Neural progenitor cell (in vitro differentiated cells): ENCODE measurements at places on chromosomes 12 and 14.

- peak; percentile 81 for DNase-seq
Measured at GRCh38 chr12:12349711-12350665, at the start of gene MANSC1. Gene MANSC1, minus strand, starts transcription at chr12:12350242. Its CDS starts 6,928 bp downstream, at chr12:12343314.

- no peak for DNase-seq
Measured at GRCh38 chr12:34335819-34336262, 313.5 kb downstream of the ALG10 start.

- no peak for DNase-seq
Measured at GRCh38 chr12:101968770-101969169, 91.4 kb downstream of the DRAM1 start.

- no peak for DNase-seq
Measured at GRCh38 chr12:25056486-25057130, 107.7 kb upstream of the BCAT1 start.

GRCh38 chr14:67523764-67524633, 9.1 kb upstream of the PLEKHH1 start:
- DNase-seq: no peak

- DNase-seq: no peak
Measured at GRCh38 chr14:101358320-101359125, 202.8 kb upstream of the DIO3 start.

DNA sequence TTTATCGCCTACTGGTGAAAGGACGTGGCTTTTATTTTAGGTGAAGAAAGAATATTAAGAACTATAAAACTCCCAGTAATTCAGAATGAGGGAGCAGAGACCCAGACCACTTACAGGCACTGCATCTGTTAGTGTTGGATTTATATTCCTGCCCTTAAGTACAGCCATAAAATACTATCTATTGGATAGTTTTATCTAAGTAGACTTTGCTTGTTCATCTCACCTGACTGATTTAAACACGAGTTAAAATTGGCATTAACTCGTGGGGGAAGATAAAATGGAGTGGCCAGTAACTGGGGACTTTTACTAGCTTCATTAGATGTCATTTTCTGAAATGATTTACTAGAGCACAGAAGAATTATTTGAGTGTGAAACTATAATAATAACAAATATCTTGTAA, 1377.5 kb upstream of the TMEM132C start:
- no peak for DNase-seq

DNA sequence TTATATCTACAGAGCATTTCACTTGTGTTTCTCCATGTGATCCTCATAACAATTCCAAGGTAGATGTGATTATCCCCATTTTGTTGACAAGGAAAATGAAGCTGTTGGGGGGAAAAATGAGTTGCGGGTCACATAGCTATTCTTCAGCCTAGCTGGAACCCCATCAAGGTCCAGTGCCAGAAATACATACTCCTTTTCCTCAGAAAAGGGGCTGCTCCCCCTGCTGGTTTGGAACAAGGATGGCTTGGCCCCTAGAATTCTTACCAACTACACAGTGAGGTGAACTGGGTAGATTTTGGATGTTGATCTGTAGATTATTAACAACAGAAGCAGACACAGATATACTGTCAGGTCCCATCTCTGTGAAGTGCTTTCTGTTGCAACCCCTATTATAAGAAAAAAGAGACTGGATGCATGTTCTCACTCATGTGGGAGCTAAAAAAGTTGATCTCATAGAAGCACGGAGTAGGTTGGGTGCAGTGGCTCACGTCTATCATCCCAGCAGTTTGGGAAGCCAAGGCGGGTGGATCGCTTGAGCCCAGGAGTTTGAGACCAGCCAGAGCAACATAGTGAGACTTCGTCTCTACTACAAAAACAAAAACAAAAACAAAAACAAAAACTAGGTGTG, 8.9 kb downstream of the IKZF4 start:
- peak; percentile 79 for DNase-seq

- no peak for DNase-seq
Measured at GRCh38 chr12:41762691-41763090, 382.0 kb downstream of the GXYLT1 start.

DNA sequence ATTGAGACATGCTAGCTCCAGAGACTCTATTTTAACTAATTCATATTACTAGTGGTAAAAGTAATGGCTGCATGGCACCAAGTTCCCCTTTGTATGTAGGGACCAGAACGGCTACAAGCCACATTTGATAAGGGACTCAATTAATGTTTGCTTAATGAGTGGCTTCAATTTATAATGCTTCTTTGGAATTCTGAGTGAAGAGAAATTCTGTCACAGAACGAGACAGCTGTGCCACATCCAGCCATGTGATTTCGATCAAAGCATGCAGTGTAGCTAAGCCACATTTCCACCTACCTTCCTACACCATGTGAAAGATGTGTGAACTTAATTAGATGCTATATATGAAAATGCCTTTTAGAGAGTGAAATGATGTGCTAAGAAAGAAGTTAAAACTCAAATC, 217.4 kb downstream of the ACSS3 start:
- DNase-seq: no peak

GRCh38 chr12:62438098-62438692, 28.4 kb upstream of the MON2 start:
- peak; percentile 69 for DNase-seq

- DNase-seq: no peak
Measured at GRCh38 chr12:34625116-34625515, 602.8 kb downstream of the ALG10 start.

- no peak for DNase-seq
Measured at GRCh38 chr12:40058721-40059190, 47.1 kb downstream of the SLC2A13 start.

DNA sequence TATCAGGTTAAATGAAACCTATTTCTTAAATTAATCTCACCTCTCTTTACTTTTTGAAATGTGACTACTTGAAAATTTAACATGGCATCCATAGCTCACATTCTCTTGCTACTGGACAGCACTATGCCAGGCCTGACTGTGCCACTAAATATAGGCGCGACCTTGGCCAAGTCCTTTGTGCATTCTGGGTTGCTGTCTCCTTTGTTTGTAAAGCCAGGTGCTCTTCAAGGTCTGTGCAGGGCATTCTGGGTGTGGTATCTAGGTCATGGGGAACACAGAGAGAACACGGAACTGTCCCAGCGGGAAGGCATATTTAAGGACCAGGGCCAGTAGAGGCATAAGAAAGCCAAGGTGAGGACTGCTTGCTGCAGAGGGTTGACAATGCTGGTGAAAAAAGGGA, 121.2 kb downstream of the ZNF664 start:
- no peak for DNase-seq

GRCh38 chr12:4227046-4227445, 46.5 kb upstream of the CCND2 start:
- no peak for DNase-seq

DNA sequence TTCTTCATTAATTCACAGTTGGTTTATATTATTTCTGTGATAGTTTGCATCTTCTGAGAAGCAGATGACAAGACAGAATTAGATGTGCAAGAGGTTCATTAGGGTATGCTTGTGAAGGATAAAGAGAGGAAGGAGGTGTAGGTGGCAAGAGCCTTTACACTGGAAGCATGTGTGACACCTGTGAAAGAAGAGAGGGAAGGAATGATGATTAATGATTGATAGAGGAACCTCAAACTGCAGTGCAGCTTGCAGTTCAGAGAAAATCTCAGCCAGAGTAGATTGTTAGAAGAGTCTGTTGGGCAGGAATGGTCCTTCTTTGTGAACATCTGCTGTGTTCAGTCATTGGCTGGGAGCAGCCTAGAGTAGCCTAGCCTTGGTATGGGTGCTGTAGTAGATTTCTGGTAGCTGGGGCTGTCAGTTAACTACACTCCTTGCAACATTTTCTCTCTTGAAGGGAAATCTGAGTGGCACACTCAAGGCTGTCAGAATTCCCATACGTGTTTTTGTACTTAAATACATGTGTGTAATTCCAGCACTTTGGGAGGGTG, 9.0 kb downstream of the RCOR1 start:
- no peak for DNase-seq

DNA sequence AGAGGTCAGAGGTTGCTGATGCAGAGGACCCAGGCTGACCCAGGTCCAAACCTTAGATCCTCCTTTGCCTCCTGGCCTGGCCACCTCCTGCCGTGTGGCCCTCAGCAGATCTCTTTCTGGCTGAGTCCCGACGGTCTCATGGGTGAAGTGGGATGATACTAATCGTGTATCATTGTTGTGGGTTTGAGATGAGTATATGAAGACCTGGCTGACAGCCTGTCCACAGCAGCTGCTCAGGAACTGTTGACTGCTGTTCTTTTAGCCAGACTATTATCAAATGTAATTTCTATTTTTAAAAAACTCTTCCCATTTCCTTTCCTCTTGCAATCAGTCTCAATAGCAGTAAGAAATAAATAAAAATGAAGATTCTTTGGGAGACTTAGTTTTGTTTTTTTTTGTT, 45.6 kb downstream of the ANKRD9 start:
- DNase-seq: no peak

GRCh38 chr14:97846156-97846555, 1049.0 kb downstream of the VRK1 start:
- DNase-seq: no peak

- DNase-seq: no peak
Measured at GRCh38 chr12:65695113-65695865, 129.0 kb upstream of the HMGA2 start.

DNA sequence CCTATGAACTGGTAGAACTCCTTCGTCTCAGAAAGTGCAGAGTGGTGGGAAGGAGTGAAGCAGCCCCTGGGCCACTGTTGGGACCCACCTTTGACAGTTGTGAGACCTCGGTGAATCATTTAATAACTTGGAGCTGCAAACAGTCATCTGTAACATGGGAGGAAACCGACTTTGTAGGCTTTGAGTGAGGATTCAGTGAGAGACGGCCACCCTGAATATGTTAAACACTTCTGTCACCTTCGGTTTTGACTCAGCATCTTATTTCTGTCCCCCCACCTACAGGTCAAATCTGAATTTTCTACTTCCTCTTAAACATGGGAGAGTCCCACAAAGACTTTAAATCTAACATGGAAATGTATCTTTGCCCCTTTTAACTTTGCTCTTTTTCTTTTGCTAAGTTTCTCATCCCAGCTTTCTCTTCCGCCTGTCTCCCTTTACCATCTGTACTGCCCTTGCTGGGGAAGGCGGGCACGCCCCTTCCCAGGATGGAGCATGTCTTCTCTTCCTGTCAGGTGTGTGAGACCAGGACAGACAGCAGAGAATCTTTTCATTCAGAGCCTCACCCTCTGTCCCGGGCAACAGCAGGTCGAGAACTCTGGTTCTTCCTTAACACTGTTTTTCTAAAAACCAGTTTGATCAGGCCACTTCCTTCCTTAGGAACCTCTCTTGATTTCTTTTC, 37.1 kb downstream of the ZC3H14 start:
- no peak for DNase-seq

- DNase-seq: no peak
Measured at GRCh38 chr12:26627335-26627734, 205.7 kb downstream of the ITPR2 start.

GRCh38 chr12:108831309-108831991, 25.9 kb downstream of the SSH1 start:
- no peak for DNase-seq

DNA sequence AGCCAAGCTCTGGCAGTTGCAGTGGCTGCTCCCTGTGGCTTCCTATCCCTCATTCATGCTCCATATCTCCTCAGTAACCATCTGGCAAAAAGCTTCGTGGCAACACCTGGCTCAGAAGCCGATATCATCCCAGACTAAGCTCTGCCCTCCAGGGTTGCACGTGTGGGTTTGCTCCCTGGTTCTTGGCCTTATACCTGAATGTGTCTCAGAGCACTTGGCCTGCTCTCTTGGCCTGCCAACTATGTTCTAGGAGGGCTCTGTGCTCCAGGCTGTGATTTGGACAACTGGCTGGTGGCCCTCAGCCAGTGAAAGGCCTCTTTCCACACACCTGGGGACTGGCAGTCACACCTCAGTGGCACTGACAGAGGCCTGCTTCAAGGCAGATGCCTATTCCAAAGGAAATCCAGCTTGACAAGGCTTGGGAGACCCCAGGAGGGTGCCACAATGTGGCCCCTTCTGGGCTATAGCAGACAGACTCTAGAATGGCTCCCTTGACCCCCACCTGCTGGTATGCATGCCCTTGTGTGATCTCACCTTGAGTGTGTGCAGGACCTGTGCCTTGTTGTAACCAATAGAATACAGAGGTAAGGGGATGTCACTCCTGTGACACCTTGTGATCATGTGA, 10.5 kb downstream of the PLD4 start:
- no peak for DNase-seq

GRCh38 chr12:8065991-8066594, at the start of gene C3AR1:
Gene C3AR1, minus strand, starts transcription at chr12:8066359. Its CDS starts 6,174 bp downstream, at chr12:8060185.
- DNase-seq: no peak

DNA sequence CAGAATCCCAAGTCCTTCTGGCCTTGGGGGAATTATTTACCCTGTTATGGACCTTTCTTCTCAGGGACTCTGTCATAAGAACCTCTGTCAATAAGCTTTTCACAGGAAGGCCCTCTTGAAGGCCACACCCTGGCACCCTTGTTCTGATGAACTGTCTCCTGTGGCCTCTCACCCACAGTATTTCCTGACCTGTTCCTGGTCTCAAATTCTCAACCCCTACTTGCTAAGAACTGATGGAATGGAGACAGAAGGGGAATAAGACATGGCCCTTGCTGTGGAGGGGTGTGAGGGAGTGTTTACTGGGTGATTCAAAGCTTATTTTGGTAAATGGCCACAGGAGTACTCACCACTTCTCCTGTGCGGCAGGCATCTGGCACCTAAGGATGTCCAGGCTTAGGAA, 1082.9 kb downstream of the BCL11B start:
- DNase-seq: no peak

- no peak for DNase-seq
Measured at GRCh38 chr12:80712866-80713265, 3.8 kb upstream of the MYF5 start.

DNA sequence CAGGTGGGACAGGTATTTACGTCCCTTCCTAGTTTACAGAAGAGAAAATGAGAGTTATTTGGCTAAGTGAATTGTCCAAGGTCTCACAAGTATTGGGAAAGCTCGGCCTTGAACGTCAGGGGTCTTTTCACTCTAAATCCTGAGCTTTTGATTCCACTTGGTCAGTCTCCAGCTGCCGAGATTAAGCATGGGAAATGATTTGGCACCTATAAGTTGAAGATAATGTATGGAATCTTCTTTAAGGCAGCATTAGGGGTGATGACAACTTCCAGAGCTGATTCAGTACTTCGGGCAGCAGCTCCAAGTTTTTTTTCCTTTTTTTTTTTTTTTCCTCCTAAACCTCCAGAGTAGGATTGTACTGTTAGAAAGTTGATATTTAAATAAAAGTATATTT, 722 bp downstream of the FAM234B start:
- no peak for DNase-seq

- DNase-seq: peak; percentile 73
Measured at GRCh38 chr14:49303946-49304516, 282.1 kb downstream of the RPS29 start.

DNA sequence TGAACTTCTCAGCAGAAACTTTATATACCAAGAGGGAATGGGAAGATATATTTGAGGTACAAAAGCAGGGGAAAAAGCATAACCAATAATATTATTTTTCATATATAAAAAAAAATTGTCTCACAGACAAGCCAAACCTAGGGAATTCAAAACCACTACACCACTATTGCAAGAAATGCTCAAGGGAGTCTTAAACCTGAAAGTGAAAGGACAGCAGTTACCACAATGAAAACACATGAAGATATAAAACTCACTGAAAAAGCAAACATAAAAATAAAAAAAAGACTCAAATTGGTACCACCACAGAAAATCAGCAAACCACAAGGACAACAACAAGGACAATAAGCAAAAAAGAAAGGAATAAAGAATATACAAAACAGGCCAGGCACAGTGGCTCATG, 131.9 kb downstream of the CEP128 start:
- DNase-seq: no peak

GRCh38 chr14:91906374-91906773, 39.0 kb upstream of the TC2N start:
- no peak for DNase-seq
